ENCODE measurements at places on chromosomes 13 and 19.

DNA sequence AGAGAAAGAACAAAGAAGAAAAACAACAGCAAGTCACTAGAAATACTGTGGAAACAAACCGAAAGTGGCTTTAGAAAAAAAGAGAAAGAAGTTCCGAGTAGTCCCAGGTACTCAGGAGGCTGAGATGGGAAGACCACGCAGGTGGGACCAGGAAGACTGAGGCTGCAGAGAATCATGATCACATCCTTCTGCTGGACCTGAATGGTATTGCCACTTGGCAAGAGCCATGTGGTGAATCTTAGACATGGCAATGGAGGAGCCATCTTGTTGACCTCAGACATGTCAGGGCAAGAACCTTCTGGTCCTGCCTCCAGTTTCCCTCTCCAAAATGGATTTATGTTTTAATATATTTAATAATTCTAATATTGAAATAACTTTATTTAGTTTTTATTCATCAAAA lies 37.4 kb upstream of the ZNF724 start:
- DNase-seq, result no peak

GRCh38 chr13:49388091-49388635 lies 55.7 kb downstream of the CAB39L start:
- DNase-seq, result no peak

- DNase-seq, result no peak
Measured at GRCh38 chr13:62625214-62625881, 1209.7 kb upstream of the PCDH20 start.

DNA sequence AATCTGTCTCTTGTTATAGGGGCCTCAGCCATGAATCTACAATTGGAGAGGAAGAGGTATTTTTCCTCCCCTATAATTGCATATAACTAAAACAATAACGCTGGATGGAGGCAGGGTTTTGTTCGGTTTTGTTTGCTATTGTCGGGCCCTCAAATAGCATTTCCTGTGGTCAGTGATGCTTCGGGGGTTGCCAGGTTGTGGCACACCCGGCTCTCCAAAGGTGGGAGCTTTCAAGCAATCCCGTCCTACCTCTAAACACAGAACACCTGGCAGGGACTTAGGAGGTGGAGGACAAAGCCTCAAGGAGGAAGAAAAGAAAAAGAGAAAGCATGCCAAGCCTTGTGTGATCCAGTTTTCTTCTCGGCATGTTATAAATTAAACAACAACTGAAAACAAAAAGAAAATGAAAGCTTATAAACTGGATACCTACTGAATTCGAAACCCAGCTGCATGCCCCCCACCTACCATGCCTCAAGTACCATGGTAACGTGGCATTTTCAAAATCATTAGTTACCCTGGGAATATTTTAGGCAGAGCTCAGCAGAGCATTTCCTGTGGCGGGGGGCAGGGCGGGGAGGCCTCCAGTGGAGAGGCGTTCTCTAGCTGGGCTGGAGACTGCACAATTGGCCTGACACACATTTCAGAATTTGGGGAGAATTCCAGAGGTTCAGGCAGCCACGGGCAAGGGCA lies 213.8 kb downstream of the DCLK1 start:
- DNase-seq, result no peak

DNA sequence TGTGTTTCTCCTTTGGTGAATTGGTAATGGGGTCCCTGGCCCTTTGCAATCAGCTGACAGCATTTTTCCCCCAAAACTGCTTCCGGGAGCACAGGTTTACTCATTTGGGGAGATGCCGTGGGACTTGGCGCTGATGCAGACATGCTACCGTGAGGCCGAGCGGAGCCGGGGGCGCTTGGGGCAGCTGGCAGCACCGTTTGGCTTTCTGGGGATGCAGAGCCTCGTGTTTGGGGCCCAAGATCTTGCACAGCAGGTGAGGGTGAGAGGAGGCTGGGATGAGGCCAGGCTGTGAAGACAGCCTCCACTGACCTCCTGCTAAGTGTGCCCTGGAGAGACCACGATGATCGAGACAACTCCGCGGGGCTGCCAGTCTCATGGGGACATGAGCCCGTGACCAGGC lies 13.4 kb upstream of the COLGALT1 start:
- no peak for DNase-seq

DNA sequence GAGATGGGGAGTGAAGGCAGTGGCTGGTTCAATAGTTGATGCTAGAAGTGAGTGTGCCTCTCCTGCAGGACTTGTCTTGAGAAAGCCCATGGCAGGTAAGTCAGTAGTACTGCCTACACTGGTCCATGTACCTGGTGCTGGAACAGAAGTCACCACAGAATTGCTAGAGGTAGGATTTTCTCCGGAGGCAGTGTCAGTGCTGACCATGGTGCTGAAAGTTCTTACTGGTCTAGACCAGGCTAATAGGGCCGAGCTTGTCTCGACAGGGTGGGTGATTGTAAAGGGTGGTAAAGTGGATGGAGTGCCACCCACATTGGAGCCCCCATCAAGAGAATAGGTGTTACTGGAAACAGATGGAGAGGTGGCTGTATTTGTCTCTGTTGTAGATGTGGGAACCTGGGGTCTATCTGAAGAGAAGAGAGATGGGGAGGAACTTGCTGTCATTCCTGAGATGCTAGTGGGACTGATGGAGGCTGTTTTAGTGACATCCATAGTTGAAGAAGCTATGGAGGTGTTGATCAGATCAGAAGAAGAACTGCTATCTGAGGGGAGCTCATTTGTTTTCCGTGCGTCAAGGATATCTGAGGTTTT lies 36.6 kb downstream of the MUC16 start:
- DNase-seq, result peak; percentile 55
